ENCODE measurements at places on chromosomes 7 and 10. TPM values are rescaled to one million over a fixed set of nuclear protein-coding genes. Genes with fewer than 3 reads are reported as not detected.

HECW1 gene
- not detected for polyA plus RNA-seq

GRM8 gene
- polyA plus RNA-seq, result not detected

APBB1IP gene
- not detected for polyA plus RNA-seq

CD36 gene
- polyA plus RNA-seq, result 0.80 TPM

MCU gene
- 25.6 TPM for polyA plus RNA-seq

SLC16A12 gene
- polyA plus RNA-seq, result not detected

DGKI gene
- not detected for polyA plus RNA-seq

ZNF25 gene
- polyA plus RNA-seq, result 1.3 TPM

FFAR4 gene
- polyA plus RNA-seq, result not detected

MYPN gene
- not detected for polyA plus RNA-seq

BAG3 gene
- 13.1 TPM for polyA plus RNA-seq

KNDC1 gene
- 0.07 TPM for polyA plus RNA-seq

SPDYE6 gene
- polyA plus RNA-seq, result not detected

C10orf105 gene
- polyA plus RNA-seq, result 0.11 TPM

Measured in K562 (cell line).